ENCODE measurements at places on chromosomes 3 and 15. TPM values are rescaled to one million over a fixed set of nuclear protein-coding genes. Genes with fewer than 3 reads are reported as not detected.
A peak's percentile ranks its signal among the peaks of the same experiment; 100 is the strongest.

EPM2AIP1 gene
- total RNA-seq: 16.5 TPM

GRCh38 chr3:69241769-69242168, 119.4 kb upstream of the LMOD3 start:
- no peak for DNase-seq

DNA sequence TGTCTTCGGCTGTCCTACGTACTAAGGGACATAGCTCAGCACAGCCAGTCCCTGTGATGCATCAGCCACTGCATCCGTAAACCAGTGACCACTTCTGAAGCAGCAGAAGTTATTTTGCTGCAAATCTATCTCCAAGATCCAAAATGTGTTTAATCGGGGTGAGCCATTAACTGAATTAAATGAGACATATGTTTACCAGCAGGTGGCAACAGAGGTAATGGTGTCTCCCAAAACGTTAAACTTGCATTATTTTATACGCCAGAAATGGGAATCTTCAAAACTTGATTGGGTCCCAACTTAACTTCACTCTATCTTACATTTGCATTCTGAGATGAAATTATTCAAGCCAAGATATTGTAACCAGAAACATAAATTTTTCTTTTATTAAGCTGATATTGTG, 75.3 kb upstream of the BOC start:
- no peak for DNase-seq

DNA sequence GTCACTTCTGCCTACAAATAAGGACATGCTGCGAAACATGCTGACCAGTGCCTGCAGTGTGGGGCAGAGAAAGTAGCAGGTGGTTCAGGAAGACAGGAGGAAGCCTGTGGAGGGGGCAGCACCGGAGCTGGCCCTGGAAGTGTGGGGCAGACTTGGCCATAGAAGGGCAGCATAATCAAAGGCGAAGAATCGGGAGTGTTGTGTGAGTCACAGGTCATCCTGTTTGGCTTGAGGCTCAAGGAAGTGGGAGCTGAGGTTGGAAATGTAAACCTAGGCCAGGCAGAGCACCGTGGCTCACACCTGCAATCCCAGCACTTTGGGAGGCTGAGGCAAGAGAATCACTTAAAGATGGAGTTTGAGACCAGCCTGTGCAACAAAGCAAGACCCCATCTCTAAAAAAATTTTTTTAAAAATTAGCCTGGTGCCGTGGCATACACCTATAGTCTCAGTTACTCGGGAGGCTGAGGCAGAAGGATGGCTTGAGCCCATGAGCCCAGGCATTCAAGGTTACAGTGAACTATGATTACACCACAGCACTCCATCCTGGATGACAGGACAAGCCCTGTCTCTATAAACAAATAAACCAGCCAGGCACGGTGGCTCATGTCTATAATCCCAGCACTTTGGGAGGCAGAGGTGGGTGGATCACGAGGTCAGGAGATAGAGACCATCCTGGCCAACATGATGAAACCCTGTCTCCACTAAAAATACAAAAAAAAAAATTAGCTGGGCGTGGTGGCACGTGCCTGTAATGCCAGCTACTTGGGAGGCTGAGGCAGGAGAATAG, 54.0 kb downstream of the FAM43A start:
- peak; percentile 16 for DNase-seq

DNA sequence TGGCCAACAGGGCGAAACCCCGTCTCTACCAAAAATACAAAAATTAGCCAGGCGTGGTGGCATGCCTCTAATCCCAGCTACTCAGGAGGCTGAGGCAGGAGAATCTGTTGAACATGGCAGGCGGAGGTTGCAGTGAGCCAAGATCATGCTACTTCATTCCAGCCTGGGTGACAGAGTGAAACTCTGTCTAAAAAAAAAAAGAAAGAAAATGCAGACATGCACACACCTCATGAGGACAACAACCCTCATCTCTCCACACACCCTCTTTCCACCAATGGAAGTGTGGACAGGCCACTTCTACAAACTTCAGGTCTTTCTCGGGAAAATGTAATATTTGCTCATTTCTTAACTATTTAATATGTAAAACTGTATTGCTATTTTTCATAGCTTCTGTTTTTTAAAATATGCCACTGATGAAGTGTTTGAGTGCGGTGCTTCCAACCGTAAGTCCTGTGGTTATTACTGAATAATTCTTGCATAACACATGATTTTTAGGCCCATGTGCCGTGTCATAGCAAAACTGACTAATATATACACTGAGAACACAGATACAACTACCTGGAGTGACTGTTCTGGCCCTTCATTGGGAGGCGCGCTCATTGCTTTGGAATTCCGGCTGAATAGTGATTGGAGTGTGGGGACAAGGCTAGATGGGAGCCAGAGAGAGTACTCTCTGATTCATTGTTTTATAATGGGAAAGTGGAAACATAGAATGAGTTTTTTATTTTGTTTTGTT, 23.1 kb downstream of the LRRC31 start:
- peak; percentile 90 for DNase-seq
